ENCODE measurements at places on chromosomes 7 and 10.

GRCh38 chr10:44373341-44373995 lies 11.4 kb downstream of the CXCL12 start:
- DNase-seq, result no peak

- DNase-seq, result no peak
Observed at GRCh38 chr7:85090143-85090542, 96.7 kb downstream of the SEMA3D start.

DNA sequence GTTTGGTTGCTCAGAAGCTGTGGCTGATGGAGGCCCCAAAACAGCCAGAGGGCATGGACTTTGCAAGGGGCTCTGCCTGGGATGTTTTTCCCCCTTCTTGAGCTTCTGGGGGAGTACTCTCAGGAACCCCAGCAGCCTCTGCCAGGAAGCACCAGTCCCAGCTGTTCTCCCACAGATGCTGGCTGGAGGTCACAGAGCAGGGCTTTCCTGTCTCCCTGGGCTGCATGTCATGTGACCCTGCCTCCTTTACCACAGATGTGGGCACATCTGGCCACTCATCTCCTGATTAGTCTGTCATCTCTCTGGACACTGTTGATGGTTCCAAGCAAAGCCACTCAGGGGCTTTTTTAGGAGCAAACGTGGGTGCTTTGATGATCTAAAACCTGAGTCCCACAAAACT lies 136.7 kb downstream of the NEURL1 start:
- no peak for DNase-seq

- no peak for DNase-seq
Observed at GRCh38 chr7:117163101-117163500, 159.8 kb downstream of the WNT2 start.

GRCh38 chr10:100183481-100183880 lies 2.3 kb downstream of the ERLIN1 start:
- no peak for DNase-seq

DNA sequence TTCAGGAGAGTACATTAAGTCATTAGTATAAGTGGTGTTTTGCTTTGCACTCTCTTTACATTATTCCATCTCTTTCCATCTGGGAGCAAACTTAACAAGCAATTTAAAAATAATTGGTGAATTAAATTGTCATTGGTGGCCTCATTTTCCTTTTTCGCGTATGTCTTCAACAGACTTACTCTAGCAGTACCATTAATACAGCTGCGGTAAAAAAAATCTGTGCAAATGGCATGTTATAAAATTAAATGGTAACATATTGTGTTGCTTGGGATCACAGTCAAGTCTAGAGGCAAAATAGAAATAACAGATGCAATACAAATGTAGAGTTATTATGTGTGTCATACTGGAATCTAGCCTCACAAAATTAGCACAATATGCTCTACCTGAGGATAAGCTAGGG lies 322.4 kb downstream of the PCDH15 start:
- no peak for DNase-seq
